Smooth muscle cell of the umbilical artery (primary cell): ENCODE measurements at places on chromosomes 5 and 9. TPM values are rescaled to one million over a fixed set of nuclear protein-coding genes. Genes with fewer than 3 reads are reported as not detected.

Gene TAF11L10
- total RNA-seq, result not detected in 2 replicates

Gene OSMR
- 111 and 114 TPM in 2 replicates for total RNA-seq

Gene ANKRD34B
- total RNA-seq, result not detected in 2 replicates

Gene IL13
- total RNA-seq, result not detected in 2 replicates

Gene CCL21
- total RNA-seq, result not detected in 2 replicates

Gene SH3RF2
- 1.5 and 7.7 TPM in 2 replicates for total RNA-seq

Gene CCIN
- 2.7 and 4.8 TPM in 2 replicates for total RNA-seq

Gene TTC23L
- 0.05 and 0.30 TPM in 2 replicates for total RNA-seq

Gene BBLN
- 40.9 and 47.8 TPM in 2 replicates for total RNA-seq

Gene ANXA2R
- total RNA-seq, result 1.2 and 1.9 TPM in 2 replicates

Gene GMCL2
- not detected in 2 replicates for total RNA-seq

Gene ITGA1
- 107 and 365 TPM in 2 replicates for total RNA-seq

Gene NAA35
- 23.8 and 36.1 TPM in 2 replicates for total RNA-seq

Gene BAAT
- total RNA-seq, result 0.23 TPM in 1 of 2 replicates, not detected in the other

Gene RICTOR
- 40.0 and 41.3 TPM in 2 replicates for total RNA-seq

Gene TSLP
- 0.42 and 0.89 TPM in 2 replicates for total RNA-seq

Gene ACOT12
- total RNA-seq, result 0.23 TPM in 1 of 2 replicates, not detected in the other

Gene ZNG1C
- 22.6 and 36.8 TPM in 2 replicates for total RNA-seq

Gene RUFY1
- total RNA-seq, result 45.4 and 63.3 TPM in 2 replicates

Gene AHRR
- 4.6 and 10.7 TPM in 2 replicates for total RNA-seq

Gene IL9
- not detected in 2 replicates for total RNA-seq

Gene NEK6
- total RNA-seq, result 65.9 and 86.7 TPM in 2 replicates

Gene CCDC192
- total RNA-seq, result not detected in 2 replicates

Gene FAM78A
- 0.74 and 0.89 TPM in 2 replicates for total RNA-seq

Gene TERT
- total RNA-seq, result not detected in 2 replicates
